Astrocyte (in vitro differentiated cells and primary cell): ENCODE measurements at places on chromosomes 7 and 10.
A peak's percentile ranks its signal among the peaks of the same experiment; 100 is the strongest.

GRCh38 chr10:112713411-112713810, 236.6 kb upstream of the TCF7L2 start:
- DNase-seq, result peak; percentile 33

DNA sequence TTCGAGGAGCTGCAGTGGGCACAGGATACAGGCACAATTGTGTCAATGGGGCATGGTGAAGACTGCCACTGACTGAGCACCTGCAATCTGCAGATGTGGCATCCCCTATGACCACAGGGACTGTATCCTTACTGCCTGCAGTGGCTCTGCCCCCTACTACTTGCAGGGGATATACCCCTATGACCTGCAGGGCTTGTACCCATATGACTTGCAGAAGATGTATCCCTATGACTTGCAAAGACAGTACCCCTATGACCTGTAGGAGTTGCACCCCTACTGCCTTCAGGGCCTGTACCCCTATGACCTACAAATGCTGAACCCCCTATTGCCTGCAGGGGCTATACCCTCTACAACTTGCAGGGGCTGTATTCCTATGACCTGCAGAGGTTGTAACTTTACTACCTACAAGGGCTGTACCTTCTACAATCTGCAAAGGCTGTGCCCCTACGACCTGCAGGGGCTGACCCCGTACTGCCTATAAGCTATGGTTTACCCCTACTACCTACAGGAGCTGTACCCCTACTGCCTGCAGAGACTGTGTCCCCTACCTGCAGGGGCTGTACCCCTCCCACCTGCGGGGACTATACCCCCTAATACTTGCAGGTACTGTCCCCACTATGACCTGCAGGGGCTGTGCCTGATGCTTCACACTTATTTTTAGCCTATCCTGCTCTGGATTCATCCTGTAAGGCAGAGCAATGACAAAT, 65.9 kb upstream of the ADAM12 start:
- no peak for DNase-seq

- no peak for DNase-seq
Observed at GRCh38 chr10:44263771-44264170, 121.1 kb downstream of the CXCL12 start.

GRCh38 chr10:103576862-103577261, 83.4 kb downstream of the NEURL1 start:
- DNase-seq, result no peak

DNA sequence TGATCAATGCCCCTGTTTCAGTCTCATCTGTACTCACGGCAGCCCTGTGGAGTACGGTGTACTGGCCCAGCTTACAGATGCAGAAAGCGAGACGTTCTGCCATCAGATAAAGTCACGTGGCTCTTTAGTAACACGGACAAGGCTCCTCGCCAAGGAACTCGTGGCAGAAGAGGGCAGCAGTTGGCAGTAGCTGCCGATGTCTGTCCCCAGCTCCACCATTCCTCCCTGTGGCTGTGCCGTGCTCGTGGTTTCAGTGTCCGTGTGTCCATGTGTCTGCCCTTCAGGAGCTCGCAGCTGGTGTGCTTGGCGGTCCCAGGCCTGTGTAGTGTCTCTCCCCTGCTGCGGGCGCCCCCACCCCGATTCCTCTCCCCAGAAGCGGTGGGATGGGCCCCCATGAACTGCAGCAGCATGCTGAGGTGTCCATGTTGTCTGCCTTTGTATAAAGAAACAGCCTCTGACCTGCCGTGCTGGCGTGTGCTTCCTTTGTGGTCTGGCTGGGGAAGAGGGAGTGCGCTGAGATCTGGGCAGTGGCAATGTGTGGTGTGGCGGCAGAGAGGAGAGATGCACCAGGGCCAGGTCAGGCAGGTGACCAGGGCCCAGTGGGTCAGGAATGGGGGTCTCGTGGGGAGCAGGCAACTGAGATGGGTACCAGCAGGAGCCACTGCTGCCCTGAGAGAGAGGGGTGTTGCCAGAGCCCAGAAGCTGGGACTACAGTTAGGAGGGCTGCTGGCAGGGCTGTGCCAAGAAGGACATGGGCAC, 9.8 kb downstream of the RHBDD2 start:
- DNase-seq, result peak; percentile 29

GRCh38 chr7:127792528-127793342, 140.7 kb downstream of the SND1 start:
- DNase-seq, result no peak

DNA sequence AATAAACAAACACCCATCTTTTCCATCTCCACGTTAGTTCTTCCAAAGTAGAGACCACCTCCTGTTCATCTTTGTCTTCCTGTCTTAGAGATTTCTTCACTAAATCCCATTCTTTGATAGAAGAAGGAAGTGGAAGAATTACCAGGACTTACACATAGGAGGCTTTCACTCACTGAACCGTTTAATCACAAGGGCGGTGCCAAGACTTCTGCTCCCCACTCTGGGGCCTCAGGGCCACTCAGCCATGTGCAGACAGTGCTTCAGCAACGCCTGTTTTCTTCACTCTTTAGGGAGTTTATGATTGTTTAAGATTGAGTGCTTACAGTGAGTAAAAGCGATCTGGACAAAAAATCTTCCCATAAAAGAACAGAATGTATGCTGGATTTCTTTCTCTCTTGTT, 63.9 kb upstream of the SORCS3 start:
- no peak for DNase-seq

DNA sequence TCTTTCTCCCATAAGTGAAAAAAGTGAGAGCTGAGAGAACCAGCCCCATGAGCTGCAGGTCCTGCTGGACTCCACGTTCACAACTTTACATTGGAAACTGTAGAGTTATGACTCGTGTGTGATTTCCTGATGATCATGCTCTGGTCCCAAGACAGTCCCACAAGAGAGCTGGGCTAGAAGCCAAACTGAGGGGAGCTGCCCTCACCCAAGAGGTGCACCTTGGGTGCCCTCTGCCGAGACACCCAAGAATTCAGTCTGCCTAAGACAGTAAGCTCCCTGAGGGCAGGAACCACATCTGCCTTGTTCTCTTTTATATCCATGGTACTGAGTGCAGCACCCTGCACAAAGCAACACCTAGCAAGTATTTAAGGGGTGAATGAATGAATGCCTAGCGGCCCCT, 112.8 kb upstream of the SFMBT2 start:
- DNase-seq, result no peak

GRCh38 chr7:1523208-1523607, 7.3 kb upstream of the MAFK start:
- DNase-seq, result no peak

GRCh38 chr10:65670087-65670486, 1255.7 kb upstream of the LRRTM3 start:
- DNase-seq, result peak; percentile 88

GRCh38 chr7:137778511-137778910, 68.3 kb downstream of the DGKI start:
- DNase-seq, result no peak

- no peak for DNase-seq
Observed at GRCh38 chr7:30843741-30844482, 67.7 kb upstream of the AQP1 start.

DNA sequence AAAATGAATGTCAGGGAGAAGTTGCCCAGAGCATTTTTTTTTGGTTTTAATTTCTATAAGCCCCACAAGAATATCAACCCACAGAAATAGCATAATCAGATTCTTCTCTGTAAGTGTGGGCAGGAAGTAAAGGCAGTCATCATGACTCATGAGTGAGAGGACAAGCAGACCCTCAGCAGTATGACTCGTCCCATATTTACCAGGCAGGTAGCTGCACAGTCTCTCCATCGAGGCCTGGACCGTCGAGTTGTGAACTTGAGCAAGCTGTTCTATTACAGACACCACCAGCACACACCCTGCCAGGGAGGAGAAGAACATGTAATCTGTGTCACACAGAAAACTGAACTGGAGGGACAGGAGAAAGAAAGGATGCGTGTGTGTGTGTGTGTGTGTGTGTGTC, 37.8 kb downstream of the AOAH start:
- peak; percentile 59 for DNase-seq

DNA sequence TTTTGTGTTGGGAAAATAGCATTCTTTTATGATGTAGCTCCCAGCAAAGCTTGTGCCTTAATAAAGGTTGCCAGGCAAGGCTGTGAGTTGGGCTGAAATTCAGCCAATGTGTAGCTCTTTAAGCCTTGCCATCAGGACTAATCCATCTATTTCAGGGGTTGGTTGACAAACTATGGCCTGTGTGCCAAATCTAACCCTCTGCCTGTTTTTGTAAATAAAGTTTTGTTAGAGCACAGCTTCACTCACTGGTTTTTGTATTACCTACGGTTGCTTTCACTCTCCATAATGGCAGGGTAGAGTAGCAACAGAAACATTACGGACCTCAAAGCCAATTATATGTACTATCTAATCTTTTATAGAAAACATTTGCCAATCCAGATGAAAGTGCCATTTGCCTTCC, 638.1 kb upstream of the POT1 start:
- DNase-seq, result no peak

DNA sequence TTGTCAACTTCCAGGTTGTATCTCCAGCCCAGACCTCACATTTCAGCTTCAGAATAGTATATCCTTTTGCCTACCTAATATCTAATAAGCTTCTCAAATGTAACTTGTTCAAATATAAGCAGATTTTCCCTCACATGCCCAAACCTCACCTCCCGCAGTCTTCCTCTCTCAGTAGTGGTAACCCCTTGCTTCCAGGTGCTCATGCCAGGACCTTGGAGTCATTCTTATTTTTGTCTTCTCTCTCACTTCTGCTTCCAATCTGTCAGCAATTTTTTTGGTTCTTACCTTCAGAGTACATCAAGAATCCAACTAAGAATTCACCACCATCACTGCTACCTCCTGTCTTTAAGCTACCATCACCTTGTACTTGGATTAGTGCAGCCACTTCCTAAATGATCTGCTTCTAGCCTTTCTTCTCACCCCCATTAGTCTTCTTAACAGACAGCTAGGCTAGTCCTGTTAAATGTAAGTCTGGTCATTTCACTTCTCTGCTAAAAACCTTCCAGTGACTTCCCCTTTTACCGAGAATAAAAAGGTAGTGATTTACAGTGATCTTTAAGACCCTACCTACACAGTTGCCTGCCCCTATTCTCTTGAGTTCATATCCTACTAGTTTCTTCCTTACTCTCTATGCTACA, 14.0 kb downstream of the ANKIB1 start:
- no peak for DNase-seq

DNA sequence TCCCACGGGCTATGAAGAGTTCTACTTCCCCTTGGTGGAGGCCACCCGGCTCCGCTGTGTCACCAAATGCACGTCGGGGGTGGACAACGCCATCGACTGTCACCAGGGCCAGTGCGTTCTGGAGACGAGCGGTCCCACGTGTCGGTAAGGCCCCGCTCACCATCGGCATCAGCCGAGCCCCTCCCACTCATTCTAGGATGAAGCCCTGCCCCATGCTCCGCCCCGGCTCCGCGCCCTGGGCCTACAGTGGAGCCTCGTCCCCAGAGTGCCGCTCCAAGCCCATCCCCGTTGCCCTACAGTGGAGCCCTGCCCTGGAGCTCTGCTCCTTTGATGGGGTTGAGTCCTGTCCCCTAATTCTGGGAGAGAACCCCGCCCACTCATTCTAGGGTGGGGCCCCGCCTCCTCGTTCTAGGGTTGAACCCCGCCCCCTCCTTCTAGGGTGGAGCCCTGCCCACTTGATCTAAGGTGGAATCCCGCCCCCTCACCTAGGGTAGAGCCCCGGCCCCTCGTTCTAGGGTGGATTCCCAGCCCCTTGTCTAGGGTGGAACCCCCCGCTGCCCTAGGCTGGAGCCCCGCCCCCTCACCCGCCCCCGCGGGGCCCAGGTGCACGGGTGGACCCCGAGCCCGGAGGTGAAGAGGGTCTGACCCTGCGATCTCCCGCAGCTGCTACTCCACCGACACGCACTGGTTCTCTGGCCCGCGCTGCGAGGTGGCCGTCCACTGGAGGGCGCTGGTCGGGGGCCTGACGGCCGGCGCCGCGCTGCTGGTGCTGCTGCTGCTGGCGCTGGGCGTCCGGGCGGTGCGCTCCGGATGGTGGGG, 3.4 kb upstream of the MUC12 start:
- DNase-seq, result no peak

GRCh38 chr7:22296265-22296566, 60.7 kb downstream of the RAPGEF5 start:
- DNase-seq, result no peak

- DNase-seq, result no peak
Observed at GRCh38 chr10:3510741-3511140, 274.3 kb downstream of the KLF6 start.

- no peak for DNase-seq
Observed at GRCh38 chr7:51481421-51481820, 164.8 kb upstream of the COBL start.

- no peak for DNase-seq
Observed at GRCh38 chr10:130206216-130206737, 70.1 kb downstream of the GLRX3 start.

DNA sequence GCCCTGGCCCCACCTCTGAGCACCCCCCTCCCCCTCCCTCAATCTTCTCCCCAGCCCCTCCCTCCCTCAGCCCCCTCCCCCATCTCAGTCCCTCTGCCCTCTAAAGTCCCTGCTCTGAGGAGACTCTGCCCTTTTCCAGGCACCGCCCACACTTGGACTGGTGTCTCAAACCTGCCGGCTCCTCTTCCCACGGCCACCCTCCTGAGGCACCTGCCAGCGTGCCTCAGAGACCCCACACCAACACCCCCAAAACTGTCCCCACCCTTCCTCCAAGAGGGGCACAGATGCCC, 34.6 kb upstream of the HSPB1 start:
- DNase-seq, result no peak

GRCh38 chr7:24297362-24297761, 13.4 kb downstream of the NPY start:
- no peak for DNase-seq

DNA sequence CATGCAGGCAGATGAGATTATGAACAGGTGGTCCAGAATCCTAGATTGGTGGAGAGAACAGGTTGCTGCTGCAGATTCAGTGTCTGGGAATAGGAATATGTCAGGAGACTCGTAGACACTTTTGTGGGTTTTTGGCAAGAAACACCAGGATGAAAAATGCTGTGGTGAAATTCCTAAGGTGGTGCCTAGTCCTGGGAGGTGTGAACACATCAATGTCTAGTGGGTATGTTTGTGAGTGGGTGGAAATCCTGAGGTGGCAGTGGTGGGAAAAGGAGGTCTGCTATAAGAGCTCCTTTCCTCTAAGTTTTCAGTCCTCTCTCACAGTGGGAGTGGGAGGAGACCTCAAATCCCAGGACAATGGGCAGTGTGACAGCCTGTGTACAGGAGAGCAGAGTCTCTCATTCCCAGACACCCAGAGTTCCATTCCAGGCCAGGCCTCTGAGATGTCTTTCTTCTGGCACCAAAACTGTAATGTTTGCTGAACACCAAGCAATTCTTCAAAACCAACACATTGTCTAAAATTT, 5.1 kb downstream of the ERV3-1 start:
- DNase-seq, result peak; percentile 64

GRCh38 chr7:124033807-124034753, 1.2 kb upstream of the TMEM229A start:
- no peak for DNase-seq
